ENCODE measurements at places on chromosomes 3 and 15. TPM values are rescaled to one million over a fixed set of nuclear protein-coding genes. Genes with fewer than 3 reads are reported as not detected.
A peak's percentile ranks its signal among the peaks of the same experiment; 100 is the strongest.

GRCh38 chr3:195760345-195761122 is 39.8 kb downstream of the MUC20 start:
- DNase-seq = peak; percentile 54

- DNase-seq = no peak
Measured at GRCh38 chr3:103847081-103848062, 1412.6 kb downstream of the ZPLD1 start.

Gene ATP13A5
- 0.04 TPM for total RNA-seq

Gene LRRC3B
- total RNA-seq = not detected

Measured in H4 (cell line).